AG10803 (cell line): ENCODE measurements at places on chromosomes 4 and X.

DNA sequence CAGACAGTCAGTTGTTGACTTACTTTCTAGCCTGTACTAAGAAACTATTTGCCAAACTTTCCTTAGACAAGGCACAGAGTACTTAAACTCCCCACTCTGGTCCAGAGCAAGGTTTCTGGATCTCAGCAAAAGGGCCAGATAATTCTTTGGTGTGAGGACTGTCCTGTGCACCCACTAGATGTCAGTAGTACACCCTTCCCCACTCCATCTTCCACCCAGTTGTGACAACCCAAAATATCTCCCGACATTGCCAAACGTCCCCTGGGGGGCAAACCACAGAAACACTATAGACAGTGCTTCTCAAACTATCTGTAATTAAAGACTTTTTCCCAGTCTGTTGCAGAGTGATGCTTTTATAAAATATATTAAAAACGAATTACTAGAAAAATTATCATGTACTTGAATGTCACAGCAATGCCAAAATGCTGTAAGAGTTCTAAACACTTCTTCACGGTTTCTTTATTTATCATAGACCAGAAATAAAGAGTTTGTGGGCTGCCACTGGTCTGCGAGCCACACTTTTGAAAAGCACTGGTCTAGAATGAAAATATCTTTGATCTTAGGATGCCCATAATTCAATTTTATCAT is 203.5 kb downstream of the PRDM5 start:
- peak; percentile 67 for DNase-seq

- peak; percentile 45 for DNase-seq
Measured at GRCh38 chr4:20253735-20254409, 2.2 kb downstream of the SLIT2 start.

GRCh38 chr4:6606465-6607235 is 31.7 kb downstream of the MAN2B2 start:
- no peak for DNase-seq

- no peak for DNase-seq
Measured at GRCh38 chr4:161097821-161098220, 1066.0 kb downstream of the FSTL5 start.

DNA sequence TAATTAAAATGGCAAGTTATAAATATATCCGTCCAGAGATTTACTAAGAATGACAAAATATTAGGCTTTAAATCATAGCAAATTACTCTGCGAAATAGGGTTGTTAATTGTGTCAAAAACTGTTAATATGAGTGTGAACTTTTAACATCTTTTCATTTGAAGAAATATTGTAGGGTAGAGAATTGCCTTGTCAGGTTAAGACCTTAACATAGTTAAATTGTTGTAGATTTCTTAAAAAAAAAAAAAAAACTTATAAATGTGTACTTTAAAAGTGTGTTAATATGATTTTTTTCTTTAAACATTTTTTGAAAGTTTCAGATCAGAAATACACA is 107.7 kb upstream of the TLR2 start:
- DNase-seq, result no peak

GRCh38 chrX:85930099-85930498 is 117.3 kb downstream of the CHM start:
- no peak for DNase-seq

DNA sequence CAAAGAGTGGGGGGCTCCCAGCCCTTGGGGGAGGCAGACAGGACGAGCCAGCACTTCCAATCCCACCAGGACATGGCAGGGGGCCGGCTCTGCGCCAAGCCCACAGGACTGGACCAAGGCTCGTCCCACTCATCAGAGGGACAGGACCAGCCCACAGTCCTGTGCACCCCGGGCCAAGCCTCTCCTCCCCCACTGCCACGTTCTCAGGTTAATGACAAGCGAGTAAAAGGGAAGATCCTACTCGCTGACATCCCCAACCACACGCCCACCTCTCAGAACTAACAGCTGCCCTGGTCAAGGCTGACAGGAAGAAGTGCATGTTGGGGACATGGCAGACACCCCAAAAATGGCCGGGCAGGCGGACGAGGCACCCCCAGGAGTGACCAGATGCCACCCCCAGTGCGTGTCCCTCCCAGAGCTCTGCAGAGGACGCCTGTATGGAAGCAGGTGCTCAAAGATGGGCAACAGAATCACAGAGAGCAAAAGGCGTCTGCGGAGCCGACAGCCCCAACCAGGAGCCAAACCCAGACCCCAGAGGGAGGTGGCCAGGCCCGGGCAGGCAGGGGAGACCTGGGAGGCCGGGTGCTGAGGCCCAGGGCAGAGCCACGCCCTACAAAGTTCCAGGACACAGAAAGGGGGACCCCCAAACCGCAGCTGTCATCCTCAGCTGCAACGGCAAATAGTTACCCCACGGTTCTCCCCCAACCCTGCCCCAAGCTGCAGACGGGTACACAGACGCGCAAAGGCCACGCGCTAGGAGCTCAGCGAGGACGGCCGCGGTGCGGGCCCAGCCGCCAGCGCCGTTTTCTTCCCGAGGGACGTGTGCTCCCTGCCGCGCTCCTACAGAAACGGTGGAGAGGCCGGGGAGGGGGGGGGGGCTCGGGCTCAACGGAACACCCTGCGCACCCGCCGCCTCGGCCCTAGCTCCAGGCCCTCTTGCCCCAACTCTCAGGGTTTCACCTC is 1.7 kb downstream of the CTBP1 start:
- no peak for DNase-seq

GRCh38 chr4:98527534-98528269 is 130.7 kb downstream of the TSPAN5 start:
- DNase-seq, result no peak

GRCh38 chr4:37665333-37666320 is 20.5 kb downstream of the RELL1 start:
- no peak for DNase-seq

DNA sequence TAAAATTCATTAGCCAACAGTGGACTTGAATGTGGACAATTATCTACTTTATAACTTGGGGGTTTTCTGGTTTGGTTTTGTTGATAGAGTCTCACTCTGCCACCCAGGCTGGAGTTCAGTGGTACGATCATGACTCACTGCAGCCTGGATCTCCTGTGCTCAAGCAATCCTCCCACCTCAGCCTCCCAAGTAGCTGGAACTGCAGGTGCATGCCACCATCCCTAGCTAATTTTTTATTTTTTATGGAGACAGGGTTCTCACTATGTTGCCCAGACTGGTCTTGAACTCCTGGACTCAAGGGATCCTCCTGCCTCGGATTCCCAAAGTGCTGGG is 12.4 kb upstream of the ELF2 start:
- no peak for DNase-seq

- DNase-seq, result no peak
Measured at GRCh38 chr4:102318105-102318504, 27.2 kb downstream of the SLC39A8 start.

DNA sequence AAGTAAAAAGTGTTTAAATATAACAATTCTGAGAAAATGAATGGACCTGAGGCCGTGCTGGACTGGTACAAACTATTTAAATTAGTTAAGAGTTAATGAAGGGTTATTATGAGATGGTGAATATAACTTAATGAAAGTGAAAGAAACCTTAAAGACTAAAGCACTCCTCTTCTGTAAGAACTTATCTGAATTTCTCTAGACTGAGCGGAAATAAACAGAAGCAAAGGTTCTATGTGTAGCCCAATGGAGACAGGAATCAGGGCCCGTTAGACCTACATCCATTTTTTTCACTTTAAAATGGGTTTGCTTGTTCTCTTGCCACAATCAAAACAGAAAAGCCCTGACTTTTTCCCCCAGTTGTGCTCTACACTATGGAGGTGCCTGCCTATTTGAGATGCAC is 14.9 kb downstream of the AMMECR1 start:
- no peak for DNase-seq

GRCh38 chr4:72689923-72690322 is 120.9 kb upstream of the ADAMTS3 start:
- DNase-seq, result no peak

- no peak for DNase-seq
Measured at GRCh38 chr4:65046192-65047133, 623.8 kb downstream of the EPHA5 start.

DNA sequence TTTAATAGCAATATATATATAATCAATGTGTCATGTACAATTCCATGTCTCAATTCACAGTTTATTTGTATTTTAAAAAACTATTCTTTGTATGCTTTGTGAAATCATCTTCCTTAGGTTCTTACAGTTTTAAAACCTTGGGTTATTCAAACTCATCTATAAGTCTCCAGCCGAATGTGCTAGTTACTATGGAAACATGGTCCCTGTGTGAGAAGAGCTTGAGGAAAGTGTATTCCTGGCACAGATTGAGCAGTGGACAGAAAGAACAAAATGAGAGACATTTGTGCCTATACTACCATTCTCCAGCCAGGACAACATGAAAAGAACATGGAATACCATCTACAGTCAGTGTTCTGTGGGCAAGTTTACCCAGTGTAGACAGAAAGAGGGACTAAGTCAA is 103.4 kb downstream of the EFHC2 start:
- DNase-seq, result no peak

DNA sequence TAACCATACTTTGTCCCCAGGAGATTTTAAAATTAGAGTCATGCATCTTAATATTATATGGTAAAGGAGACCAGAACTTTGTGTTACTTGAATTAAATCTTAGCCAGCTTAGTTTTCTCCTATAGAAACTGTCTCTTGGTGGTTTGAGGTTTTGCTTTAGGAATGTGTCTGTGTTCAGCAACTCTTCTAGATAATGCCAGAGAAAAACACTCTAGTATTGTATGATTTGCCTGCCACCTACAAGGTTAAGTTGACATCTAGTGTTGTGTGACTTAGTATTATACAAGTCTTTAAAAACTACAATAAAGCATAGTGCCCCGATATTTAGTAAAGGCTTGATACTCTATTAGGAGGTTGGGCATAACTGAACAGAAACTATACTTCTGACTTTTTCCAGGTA is 2.1 kb downstream of the UGT8 start:
- no peak for DNase-seq

- no peak for DNase-seq
Measured at GRCh38 chrX:41036668-41037326, 48.4 kb upstream of the USP9X start.

DNA sequence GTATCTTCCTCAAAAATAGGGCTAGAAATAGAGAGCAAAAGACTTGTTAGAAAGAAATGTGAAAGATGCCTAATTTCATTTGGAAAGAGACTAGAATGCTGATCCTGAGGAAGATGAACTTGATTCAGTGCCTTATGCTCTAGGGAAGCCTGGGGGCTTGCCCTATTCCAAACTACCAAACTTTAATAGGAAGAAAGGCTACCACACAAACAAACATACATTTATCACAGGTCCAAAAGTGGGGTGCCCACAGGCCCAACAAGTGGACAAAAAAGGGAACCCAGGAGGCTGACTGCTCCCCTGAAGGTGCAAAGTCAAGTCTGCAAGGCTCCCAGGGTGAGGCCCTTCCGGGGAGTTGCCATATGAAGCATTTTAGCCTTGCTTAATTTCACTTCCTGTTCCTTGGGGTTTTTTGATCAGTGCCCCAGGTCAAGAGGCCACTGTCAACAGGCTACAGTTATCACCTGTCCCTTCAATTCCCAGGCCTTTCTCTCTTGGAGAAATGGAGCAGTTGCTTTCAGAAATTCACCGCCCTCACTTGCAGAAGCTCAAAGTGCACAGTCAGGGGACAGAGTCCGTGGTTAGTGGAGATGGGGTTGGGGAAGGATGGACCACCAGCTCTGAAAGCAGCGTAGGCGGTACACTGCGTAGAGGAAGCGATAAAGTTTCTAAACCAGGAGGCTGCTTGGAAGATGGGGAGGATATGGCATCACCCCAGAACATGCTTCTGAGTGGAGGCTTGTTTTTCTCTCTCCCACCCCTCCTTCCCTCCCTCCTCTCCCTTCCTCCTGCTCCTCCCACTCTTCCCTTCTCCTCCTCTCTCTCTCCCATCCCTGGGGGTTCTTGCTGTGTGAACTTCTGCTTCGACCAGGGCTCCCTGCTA is 36.4 kb downstream of the TMEM154 start:
- DNase-seq, result no peak

DNA sequence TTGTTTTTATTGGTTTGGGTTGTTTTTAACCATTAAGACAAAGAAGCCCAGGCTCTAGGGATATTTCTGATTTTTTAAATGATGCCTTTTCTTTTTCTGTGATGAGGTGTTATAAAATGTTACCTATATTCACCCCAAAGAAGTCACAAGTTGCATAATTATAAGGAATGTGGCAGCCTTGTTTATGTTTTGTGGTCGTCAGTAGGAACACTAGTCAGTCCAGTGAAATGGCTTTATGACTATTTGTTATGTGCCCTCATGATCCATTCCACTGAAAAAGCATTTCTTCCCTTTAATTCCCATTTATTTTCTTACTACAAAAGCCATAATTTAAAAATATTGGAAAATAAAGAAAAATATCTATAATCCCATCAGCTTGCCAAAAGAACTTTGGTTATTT is 34.4 kb downstream of the CC2D2A start:
- peak; percentile 27 for DNase-seq

DNA sequence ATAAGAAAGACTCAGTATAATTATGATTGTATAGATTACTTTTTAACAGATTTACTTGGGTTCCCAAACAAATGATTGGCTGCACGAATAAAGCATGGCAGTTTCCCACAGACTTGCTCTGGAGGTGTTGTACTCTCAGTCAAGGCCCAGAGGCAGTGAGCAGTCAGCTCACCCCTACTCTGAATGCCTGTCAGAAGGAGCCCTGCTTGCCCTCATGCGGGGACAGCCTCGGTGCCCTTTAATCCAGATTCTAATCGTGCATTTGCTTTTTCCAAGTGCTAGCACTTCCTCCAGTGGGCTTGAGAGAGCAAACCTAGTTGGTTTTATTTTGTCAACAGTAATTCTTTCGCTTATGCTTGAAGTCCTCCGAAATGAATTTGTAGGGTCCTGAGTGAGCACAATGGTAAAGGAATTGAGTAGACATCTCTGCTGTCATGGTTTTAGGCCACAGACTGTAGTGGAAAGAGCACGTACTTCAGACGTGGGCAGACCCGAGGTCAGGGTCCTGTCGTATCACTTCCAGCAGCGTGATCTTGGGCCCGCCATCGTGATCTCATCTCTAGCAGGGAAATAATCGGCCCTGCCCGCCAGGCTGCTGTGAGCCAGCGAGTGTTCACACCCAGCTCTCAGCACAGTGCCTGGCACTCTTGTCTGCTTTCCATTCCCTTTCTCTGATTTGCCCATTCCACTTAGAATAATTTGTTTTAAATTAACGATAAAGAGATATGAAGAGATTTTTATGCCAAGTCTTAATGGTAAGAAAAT is 48.3 kb downstream of the GRK4 start:
- no peak for DNase-seq

GRCh38 chr4:1405254-1405635 is 997 bp downstream of the NKX1-1 start:
- no peak for DNase-seq

- DNase-seq, result no peak
Measured at GRCh38 chr4:39976945-39977488, 694 bp downstream of the PDS5A start.
